Activated T-helper 2 cell treated with anti-CD3 and anti-CD28 coated beads, Interferon-gamma antibody, Interleukin-2, Interleukin-4, amounts not matched to agents 10 μg/mL and 5 μg/mL and 100 μg/mL, durations not matched to agents 14 hours and 24 hours and 36 hours (primary cell): ENCODE measurements at places on chromosomes 7 and 10.

DNA sequence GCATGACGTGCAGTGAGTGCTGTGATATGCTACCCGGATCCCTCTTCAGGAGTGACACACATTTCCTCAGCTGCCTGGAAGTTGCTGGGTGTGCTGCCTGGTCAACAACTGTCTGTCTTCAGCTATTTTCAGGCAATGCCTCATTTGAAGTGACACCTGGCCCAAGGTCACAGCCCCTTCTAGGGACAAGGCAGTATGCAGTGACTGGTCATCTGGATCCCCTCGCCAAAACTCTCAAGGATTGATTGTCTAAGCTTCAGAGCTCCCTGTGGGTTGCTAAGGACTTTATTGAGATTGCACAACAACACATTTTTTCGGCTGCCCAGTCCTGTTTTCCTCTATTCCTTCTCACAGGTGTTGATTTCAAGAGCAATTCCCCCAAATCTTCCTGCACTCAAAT is 108.8 kb downstream of the GNAI1 start:
- no peak for DNase-seq

DNA sequence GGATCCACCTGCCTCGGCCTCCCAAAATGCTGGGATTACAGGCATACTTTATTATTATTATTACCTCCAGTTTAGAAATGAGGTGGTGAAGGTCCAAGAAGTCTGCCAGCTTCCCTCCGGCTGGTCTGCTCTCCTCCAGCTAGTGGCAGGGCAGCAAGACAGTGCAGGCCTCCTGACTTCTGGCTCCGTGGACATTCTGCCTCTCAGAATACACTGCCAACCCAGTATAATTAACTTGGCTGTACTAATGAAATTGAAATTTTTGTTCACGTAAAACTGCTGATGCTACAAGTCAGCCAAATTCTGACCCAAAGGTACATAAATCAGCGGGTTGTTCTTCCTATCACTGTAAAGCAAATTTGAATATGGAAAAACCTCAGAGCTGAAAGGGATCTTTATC is 7.6 kb upstream of the PDE1C start:
- no peak for DNase-seq

GRCh38 chr7:71285571-71286145 is 153.7 kb downstream of the GALNT17 start:
- DNase-seq: no peak

GRCh38 chr10:3654980-3655379 is 130.0 kb downstream of the KLF6 start:
- DNase-seq: no peak

DNA sequence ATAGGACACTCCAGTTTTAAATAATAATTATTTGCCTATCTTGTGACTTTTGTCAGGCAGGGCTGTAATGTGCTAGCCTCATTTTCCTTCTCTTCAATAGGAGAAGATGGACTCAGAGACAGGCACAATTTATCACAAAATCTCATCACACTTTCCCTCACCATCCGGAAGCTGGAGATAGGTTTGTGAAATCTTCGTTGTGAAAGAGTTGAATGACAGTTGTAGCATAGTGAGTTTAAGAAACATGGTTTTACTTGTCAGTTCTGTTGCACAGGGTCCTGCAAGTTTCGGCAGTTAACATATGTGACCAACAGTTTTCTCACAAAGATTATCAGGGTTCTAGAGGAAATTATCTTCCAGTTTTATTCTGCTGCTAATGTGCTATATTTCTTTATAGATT is 37.7 kb upstream of the MAP3K8 start:
- DNase-seq: no peak

DNA sequence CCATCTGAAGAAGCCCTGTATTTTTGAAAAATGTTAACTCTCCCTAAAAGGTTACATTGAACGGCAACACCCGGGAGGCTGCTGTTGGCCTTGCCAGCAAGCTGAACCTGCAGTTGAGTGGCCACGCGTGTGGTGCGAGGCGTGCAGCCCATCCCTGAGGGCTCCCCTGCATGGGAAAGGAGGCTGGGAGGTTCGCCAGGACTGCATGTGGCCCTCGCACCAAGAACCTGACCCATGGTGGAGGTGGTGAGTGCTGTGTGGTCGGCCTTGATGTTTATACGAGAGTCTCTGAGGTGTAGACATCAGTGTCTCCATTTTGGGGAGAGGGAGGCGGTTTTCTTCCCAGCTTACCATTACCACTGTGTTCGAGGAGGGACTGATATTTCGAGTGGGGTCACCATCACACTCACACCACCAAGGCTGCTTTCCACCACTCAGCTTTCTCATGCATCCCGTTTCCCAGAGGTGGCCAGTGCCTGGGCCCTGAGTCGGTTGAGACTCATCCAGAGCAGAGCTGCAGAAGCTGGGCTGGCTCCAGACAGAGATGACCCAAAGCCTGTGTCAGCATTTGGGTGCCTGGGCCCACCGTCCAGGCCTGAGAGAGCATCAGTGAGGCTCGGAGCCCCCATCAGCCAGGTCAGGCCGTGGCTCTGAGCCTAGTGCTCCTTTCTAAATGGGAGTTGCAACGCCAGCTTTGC is 222.6 kb downstream of the EBF3 start:
- no peak for DNase-seq

DNA sequence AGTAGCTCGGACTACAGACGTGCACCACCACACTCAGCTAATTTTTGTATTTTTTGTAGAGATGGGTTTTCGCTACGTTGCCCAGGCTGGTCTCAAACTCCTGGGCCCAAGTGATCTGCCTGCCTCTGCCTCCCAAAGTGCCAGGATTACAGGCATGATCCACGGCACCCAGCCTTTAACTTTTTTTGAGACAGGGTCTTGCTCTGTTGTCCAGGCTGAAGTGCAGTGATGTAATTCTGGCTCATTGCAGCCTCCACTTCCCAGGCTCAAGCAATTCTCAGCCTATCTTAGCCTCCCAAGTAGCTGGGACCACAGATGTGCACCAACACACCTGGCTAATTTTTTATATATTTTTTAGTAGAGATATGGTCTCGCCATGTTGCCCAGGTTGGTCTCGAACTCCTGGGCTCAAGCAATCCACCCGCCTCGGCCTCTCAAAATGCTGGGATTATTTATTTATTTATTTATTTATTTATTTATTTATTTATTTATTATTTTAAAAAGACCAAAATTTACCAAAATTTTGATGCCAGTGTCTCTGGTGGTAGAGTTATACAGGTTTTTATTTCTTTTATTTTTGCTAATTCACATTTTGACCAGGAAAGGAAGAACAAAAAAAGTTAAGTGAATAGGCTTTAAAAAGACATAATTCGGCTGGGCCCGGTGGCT is 25.0 kb upstream of the ATP6V0A4 start:
- no peak for DNase-seq

GRCh38 chr10:33095867-33096815 is 138.1 kb upstream of the ITGB1 start:
- DNase-seq: no peak

DNA sequence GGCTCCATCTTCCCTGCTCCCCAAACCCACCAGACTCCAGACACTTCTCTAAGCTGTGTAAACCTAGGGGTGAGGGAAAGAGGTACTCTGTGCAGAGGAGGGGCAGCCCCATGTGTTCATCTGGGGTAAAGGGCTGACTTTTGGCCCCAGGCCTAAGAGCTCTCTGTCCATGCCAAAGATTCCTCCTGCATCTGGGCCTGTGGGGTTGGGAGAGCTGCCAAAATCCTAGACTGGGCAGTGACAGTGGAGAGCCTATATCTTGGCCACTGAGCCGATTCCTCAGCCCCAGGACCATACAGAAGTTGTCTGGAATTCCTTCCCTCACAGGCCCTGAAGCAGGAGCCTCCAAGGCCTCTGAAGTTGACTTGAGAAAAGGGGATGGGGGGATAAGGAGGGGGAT is 25.3 kb upstream of the LEP start:
- no peak for DNase-seq

GRCh38 chr7:67653856-67654454 is 657.3 kb downstream of the TYW1 start:
- DNase-seq: no peak

DNA sequence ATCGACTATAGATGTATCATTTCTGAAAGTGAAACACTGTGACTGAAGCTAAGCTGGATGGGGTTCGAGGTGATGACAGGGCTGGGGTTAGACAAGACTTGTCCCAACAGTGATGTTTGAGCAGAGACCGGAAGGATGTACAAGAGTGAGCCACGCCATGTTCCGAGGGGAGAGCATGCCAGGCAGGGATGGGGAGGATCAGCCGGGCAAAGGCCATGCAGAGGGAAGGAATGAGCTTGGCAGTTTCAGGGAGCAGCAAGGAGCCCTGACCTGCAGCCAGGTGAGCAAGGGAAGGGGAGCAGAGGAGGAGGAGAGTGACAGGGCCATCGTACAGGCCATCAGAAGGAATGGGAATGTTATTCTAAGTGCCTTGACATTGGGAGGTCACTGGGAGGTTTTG is 114.9 kb upstream of the GPR26 start:
- no peak for DNase-seq

DNA sequence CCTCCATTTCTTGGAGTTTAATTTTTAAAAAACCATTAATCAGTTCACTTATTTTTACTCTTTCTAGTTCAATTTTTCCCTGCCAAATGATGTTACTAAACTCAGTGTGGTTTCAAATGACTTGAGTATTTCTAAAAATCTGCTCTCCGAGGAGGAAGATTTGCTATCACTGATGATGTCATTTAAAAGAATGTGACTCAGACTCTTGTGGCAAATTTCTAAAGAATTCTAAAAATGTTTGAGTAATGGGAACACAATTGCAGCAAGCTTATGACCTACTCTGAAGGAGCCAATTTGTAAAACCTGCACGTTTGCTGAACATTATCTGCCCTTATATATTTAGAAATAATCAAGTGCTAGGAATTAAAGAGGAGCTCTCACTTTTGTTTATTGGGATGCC is 88.6 kb downstream of the SPAG6 start:
- DNase-seq: no peak

GRCh38 chr7:75914169-75914654 is 743 bp upstream of the POR start:
- no peak for DNase-seq

DNA sequence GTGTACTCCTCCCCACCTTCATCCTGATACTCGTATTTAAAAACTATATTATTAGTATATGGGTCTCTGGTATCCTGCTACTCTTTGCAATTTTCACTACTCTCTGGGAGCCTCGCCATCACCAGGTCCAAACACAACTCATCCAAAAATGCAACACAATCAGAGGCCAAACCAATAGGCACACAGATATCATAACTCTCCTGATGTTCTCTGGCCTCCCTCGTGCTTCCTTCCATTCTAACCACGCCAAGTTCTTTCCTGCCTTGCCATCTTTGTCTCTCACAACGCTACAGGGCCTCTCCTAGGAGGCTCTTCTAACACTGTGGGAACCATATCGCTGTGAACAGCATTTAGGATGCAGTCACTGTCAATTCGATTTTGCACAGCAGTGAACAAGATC is 7.3 kb downstream of the RHEB start:
- no peak for DNase-seq
